Inflammatory macrophage (primary cell): ENCODE measurements at places on chromosomes 11 and 22.
A peak's percentile ranks its signal among the peaks of the same experiment; 100 is the strongest.

DNA sequence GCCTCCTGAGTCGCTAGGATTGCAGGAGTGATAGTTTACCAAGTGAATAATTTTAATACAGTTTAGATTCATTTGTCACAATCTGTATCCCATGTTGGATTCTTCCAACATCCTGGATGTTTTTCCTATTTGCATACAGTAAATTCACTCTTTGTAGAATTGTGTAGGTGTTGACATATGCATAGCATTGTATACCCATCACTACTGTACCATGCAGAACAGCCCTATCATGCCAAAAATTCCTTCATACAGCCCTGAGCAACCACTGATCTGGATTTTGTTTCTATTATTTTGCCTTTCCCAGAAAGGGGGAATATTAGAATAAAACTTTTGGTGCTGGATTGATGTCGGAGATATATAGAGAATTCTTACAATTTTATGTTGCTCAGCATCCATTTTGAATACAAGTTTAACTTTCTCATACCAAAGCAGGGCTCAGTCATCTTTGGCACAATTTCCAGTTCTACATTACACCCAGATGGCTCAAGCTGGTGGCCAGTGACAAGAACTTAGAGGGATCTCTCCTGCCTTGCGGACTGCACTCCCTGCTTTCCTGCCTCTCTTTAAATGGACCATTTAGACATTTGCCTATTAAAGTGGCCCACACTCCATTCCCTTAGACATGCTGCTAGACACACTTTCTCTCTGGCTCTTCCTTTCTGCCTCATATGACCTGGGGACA, 45.4 kb upstream of the CFAP300 start:
- no peak for DNase-seq

DNA sequence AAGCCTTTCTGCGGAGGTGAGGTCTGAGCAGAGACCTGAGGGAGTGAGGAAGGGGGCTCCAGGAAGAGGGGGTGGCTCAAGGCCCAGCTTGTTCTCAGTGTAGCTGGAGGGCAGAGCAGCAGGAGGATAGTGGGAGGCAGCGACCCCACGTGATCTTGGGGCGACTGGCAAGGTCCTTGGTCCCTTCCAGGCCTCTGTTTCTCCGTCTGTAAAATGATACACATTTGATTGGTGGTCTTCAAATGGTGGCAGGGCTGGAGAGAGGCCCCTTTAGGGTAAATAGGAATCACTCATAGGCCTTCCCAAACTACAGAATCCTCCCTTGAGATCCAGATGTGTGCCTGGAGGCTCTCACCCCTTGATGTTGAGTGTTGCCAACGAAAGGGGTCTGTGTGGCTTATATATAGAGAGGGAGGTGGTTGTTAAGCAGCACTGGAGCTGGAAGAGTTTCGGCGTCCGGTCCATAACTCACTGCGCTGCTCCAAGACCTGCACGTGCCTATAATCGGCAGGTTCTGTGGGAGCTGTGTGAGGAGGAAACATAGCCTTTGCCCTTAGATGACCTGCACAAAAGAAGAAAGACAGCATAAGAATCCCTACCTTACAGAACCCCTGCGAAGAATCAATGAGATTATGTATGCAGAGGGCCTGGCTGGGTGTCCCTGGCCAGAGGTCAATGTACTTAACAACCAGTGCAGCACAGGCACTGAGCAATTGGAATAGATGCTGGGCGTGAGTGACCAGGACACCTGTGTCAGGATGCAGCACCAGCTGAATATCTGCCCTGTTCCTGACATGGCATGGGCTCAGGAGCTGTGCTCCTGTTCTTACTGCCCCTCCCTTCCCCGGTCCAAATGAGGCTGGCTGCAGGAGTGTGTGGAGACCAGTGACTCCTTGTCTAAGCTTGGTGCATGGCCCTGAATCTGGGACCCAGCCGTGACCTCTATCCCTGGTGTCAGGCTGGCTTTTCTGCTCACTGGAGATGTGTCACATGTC, 28.7 kb downstream of the OTOG start:
- no peak for DNase-seq

DNA sequence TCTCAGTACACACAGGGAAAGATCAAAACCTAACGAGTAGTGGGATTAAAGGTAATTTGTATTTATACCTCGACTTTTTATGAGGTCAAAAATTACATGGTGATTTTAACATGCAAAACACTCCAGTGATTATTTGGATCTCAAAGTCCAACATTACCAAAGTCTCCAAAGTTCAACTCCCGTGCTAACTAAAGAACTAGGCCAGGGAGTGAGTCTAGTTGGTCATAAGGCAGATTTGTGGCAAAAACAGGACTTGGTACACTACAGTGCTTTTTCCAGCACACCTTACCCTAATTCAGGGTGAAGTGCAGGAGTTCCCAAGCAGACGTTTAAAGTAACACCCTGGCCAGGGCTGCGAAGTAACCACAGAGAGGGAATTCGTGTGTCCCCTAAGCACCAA, 1.1 kb downstream of the PUS3 start:
- no peak for DNase-seq

- DNase-seq, result no peak
Measured at GRCh38 chr11:44398266-44399030, 88.5 kb upstream of the ALX4 start.

DNA sequence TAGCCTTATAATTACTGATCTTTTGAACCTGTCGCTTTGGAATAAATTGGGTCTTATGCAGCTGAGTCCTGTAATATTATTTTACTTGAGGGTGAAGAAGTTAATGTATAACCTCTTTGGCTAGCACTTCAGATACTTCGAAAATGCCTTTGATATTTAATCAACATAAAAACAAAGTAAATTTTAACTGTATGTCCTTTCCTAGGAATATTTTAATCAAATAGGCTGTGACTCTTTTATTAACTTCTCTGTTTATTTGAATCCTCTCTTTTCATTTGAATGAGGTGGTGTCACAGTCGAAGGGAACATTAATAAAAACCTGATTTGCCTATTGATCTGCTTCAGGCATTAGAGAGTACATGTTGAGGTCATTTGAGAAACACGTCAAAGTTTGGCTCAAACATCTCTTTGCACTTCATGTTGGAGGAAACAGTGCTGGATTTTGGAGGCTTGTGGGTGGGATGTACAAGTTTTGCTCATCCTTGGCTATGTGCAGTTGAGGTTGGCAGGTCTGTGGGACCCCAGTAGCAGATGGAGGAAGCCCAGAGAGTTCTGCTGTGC, 143.6 kb downstream of the NCAM1 start:
- no peak for DNase-seq

- DNase-seq, result no peak
Measured at GRCh38 chr11:117765068-117765467, 31.9 kb downstream of the DSCAML1 start.

GRCh38 chr11:16252373-16252772, 104.0 kb downstream of the SOX6 start:
- no peak for DNase-seq

DNA sequence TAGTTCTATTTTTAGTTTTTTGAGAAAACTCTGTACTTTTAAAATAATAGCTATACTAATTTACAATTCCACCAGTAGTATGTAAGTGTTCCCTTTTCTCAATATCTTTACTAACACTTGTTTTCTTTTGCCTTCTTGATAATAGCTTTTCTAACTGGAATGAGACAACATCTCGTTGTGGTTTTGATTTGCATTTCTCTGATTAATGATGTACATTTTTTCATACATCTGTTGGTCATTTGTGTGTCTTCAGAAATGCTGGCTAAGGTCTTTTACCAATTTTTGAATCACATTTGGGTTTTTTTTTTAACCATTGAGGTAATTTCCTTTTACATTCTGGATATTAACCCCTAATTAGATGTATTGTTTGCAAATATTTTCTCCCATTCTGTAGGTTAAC, 258.9 kb downstream of the DYNC2H1 start:
- no peak for DNase-seq

DNA sequence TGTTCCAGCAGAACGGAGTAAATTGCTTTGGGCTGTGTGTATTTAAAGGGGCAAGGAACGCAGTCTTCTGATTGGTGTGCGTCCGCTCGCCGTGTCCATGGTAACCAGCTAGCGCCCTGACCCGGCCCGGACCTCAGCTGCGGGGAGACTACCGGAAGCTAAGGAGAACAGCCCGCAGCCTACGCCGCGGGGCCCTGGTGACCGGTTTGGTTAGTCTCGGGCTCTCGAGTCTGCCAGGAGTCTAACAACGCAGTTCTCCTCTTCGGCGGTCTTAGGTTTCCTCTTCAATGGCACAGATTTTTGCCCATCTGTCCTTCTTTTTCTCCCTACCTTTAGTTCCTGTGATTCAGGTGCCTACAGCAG, 3.5 kb upstream of the OR56A3 start:
- DNase-seq, result no peak

GRCh38 chr22:44701824-44702478, at the start of gene PRR5:
PRR5 (plus strand) TSS chr22:44702204; CDS start chr22:44702475, 271 bp downstream.
- peak; percentile 79 for DNase-seq

GRCh38 chr22:43110444-43110926, at the start of gene BIK:
BIK (plus strand) TSS chr22:43110750; CDS start chr22:43124023, 13,273 bp downstream.
- DNase-seq, result no peak

DNA sequence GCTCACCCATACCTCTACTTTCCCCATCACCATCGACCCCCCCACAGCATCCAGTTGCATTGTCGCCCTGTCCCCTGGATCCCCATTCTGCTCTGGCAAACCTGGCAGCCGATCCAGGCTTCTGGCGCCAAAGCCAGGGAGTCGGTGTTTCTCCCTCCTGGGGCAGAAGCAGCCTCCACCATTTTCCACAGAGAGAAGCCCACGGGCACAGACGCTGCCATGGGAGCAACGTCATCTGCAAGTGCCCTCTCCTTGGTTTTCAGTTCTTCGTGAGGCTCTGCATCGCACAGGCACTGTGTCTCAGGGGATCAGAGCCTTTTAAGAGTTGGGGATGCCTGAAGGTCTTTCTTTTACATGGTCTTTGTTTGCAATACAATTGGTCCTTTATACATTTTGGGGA, 2.3 kb downstream of the YPEL4 start:
- no peak for DNase-seq

- DNase-seq, result peak; percentile 2
Measured at GRCh38 chr11:113059548-113059947, 98.3 kb downstream of the NCAM1 start.

DNA sequence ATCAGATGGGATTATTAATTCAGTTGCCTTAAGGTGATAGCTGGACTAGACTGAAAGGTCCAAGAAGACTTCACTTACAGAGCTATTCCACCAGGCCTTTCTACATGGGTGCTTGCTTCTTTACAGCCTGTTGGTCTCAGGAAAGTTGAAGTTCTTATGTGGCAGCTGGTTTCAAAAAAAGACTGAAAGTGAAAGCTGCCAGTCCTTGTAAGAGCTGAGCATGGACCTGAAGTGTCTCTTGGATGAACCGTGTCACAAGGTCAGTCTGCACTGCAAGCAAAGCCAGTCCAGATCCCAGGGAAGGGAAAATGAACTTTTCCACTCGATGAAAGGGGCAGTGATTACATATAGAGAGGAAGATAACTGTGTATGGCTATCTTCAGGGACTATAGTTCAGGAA, 201.5 kb upstream of the LUZP2 start:
- no peak for DNase-seq

- no peak for DNase-seq
Measured at GRCh38 chr11:87740968-87741367, 434.3 kb downstream of the RAB38 start.
